CD4-positive, alpha-beta T cell treated with Interleukin-12 subunit alpha and Interleukin-12 subunit beta, for 1 hour (primary cell): ENCODE measurements at places on chromosomes 7 and 10.
A peak's percentile ranks its signal among the peaks of the same experiment; 100 is the strongest.

DNA sequence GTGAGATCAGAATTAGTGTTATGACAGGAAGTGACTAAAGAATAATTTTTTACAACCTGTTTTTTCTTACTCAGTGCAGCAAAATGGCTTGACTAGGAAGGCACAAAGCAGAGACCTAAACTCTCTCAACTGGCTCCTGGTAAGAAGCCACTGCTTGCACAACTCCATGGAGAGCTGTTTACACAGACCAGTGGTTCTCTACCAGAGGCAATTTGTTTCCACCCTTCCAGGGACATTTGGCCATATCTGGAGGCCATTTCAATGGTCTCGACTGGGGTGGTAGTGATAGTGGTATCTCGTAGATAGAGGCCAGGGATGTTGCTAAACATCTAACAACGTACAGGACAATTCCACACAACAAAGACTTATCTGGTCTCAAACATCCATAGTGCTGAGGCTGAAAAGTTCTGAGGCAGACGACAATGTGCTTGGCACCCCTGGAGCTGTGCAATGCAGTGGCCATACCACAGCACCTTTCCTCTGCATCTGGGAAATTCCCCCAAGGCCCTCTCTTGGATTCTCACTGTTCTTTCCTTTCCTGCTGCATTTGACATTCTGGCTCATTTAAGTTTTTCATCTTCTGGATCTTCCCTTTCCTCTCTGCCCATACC is 105.4 kb upstream of the LAMB4 start:
- no peak for DNase-seq

DNA sequence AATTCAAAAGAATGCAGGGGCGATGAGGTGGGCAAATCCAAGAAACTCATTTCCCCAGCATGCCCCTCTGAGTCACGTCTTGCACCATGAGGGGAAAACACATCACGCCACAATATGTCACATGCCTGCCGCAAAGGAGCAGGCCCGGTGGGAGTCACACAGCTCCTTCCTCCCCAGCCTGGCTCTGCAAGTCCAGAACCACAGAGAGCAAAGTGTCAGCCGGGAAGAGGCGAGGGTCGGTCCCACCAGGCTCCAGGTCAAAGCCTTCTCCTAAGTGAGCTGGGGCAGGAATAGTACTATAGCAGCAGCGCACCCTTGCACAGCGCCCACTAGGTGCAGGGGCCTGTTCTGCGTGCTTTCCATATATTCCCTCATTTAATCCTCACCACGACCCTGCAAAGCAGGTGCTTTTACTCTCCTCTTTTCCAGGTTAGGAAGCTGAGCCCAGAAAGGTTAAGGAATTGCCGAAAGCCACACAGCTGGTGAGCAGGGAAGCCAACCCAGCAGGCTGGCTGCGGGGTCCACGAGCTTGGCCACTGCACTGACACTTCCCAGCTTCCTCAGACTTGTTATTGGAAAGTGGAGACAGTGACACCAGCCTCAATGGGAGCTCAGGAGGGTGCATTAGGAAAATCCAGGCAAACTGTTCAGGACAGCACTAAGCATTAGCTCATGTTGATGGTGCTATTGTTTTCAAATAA is 94.0 kb upstream of the ZMIZ1 start:
- DNase-seq = peak; percentile 48

- no peak for DNase-seq
These were observed 28.0 kb upstream of the ARHGAP21 start for GRCh38 chr10:24751716-24752115.

DNA sequence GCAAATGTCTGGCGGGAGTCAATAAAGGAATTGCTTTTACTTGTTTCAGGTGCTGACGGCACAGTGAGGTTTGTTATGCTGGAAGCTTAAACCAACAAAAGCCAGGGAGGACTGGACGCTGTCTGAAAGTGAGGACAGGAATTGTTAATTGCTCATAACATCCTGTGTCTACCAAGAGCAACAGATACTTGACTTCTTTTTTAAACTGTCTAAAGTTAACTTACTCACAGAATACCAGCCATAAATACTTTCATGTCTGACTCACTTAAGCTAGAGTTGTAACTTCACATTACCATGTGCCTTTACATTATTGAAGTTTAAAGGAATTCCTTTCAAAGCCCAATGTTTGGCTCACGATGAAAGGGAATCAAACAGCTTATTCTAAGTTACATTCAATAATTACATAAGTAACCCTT is 252.7 kb upstream of the SHH start:
- DNase-seq = no peak

GRCh38 chr7:55250313-55250712 is 114.8 kb upstream of the LANCL2 start:
- DNase-seq = no peak

DNA sequence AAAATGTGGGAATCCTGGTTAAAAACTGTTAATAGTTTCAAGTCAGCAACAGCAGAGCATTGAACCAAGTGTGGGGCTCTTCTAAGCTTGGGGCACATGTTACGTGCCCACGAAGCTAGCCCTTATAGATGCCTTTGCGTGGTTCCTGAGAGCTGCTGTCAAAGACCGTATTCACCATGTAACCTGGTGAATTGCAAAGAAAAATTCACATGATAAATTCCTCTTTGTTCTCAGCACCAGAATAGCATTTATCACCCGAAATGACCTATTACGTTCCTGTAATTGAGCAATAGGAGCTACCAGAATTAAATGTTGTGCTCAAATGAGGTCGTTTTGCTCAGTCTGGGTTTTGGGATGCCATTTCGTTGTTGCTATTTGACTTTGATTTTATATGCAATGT is 202.6 kb upstream of the PRPS1L1 start:
- no peak for DNase-seq

DNA sequence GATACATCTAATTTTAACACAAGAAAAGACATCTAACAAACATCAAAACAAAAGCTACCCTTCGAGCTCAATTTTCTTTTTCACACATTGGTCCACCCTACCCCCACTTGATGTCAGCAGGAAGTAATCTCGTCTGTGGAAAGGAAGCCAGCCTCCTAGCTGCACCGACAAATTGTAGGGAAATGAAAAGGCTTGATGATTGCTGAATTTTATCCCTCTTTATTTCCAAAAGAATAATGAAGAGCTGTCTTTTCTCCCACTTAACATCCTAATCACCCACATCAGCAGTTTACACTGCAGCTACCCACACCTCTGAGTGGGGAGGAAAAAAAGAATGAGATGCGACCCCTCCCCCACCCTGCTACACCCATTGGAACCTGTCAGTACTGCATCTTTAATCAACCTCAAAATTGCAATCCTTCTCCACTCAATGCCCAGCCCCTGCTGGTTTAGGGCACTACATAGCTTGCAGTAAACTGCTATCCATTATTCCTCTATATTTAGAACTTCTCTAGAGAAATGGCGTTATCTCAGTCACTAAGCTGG is 10.6 kb upstream of the CPVL start:
- DNase-seq = no peak

- DNase-seq = peak; percentile 12
These were observed 3.6 kb downstream of the ARL3 start for GRCh38 chr10:102710609-102711008.

- DNase-seq = no peak
These were observed 207.2 kb upstream of the GPR26 start for GRCh38 chr10:123458933-123459332.

GRCh38 chr7:70833726-70834125 is 298.2 kb upstream of the GALNT17 start:
- DNase-seq = no peak

- no peak for DNase-seq
These were observed 100.4 kb downstream of the RGS10 start for GRCh38 chr10:119441921-119442757.

- DNase-seq = no peak
These were observed 15.4 kb downstream of the PAXIP1 start for GRCh38 chr7:154987571-154987970.

GRCh38 chr10:43671659-43672531 is 23.2 kb upstream of the ZNF32 start:
- DNase-seq = peak; percentile 69

DNA sequence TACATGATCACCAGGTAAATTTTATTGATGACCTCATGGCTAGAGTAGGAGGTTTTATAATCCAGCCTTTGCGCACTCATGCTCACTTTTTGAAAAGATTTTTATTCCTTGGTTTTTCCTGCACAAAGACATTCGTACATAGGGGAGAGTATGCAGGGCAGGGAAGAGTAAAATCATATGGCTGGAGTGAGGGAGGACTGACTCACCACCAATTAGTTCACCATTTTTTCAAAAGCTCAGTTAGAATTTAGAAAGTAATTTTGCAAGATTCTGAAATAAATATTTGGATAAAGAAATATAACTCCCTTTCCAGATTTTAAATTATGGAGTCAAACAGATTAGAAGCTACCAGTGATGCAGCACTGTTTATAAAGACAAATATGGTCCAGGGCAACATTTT is 111.9 kb downstream of the SEMA3D start:
- DNase-seq = no peak

- DNase-seq = no peak
These were observed 178.6 kb downstream of the RPS24 start for GRCh38 chr10:78212060-78212785.

DNA sequence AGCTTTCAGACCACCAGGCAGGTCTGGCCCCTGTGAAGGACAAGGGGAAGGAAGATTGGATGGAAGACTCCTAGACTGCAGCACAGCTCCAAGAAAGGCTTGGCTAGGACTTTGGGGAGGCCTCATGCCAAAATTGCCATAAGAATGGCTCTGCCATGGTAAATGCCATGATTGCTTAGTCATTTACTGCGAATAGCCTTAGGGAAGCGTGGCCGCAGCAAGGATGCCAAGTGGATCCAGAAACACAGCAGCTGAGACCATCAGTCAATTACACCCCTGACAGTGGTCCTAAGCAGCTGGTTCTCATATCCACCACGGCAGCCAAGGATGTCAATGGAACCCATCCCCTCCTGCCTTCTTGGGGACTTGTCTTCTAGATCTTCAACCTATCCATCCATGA is 88.2 kb upstream of the AUTS2 start:
- DNase-seq = no peak

DNA sequence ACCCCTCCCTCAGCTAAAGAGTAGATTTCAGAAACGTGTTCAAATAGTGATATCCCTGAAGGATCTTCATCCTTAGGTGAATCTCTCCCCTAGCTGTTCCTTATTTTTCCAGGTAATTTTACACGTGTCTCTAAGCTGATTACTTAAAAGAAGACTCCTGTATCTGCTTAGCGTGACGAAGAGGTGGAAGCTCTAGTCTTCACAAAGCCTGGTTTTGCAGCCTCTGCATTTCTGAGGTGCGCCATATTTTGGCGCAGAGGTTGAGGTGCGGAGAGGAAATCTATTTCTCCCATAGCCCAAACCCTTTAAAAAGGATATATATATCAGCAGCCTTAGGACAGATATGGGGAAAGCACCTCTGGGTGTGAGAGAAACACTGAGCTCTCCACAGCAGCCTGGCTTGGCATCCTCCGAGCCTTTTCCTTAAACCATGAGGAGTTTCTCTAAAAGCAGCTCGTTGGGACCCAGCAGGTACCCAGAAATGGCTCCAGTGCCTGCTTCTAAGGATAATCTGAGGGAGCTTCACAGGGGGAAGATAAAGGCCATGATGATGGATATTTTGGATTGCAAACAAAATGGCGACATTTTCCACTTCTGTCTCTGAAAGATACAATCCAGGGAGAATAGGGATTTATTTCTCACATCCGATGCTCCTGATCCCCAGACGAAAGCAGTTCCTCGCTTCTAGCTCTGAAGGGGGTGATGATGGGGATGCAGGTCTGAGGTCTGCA is 3.0 kb upstream of the HOXA2 start:
- DNase-seq = no peak

DNA sequence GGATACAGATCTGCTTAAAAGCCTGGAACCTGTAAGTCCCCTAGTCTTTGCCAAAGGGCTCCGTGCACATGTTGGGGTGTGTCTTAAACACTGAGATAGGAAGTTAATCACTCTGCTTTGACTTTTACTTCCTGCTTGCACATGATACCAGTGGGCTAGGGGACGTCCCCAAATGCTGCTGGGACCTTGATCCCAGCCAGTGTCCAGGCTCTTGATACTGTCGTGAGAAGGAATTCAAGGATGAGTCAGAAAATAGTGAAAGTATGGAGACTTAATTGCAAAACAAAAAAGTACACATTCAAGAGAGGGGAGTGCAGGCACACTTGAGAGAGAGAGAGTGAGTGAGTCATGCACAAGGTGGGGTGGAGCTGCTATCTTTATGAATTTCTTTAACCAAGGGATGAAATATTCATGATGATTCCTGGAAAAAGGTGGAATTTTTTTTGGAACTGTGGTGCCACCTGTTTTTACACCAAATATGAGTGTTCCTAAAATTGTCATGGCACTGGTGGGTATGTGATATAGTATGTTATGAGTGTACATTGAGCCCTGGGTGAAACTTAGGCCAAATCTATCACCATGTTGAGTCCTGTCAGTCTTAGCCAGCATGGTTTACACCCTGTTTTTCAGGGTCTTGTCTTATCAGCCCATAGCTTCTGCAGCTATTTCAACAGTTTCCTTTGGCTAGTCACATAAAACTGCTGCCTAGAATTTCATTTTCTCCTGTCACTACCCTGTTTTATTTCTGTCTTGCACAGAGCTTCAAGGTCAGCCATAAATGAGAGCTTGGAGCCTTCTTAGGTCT is 88.3 kb upstream of the CYP26C1 start:
- no peak for DNase-seq

DNA sequence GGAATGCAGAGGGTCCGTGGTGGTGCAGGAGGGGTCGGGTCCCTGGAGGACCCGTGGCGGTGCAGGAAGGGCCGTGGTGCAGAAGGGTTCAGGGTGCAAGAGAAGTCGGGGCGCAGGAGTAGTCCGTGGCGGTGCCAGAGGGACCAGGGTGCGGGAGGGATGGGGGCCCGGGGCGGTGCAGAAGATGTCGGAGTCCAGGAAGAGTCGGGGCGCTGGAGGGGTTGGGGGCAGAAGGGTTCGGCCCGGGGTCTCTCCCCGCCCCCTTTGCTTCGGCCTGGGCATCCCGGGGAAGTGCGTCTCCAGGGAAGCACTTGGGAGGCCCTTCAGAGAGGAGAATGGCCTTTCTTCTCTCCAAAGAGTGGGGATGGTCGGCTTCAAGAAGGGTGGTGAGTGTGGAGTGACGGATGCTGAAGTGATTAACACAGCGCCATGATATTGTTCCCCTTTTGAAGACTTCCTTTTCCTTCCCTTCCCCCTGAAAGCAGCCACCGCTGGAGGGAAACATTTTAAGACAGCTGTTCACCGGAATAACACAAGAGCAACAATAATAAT is 997 bp downstream of the WDR37 start:
- no peak for DNase-seq
